ENCODE measurements at places on chromosomes 2 and 18.

DNA sequence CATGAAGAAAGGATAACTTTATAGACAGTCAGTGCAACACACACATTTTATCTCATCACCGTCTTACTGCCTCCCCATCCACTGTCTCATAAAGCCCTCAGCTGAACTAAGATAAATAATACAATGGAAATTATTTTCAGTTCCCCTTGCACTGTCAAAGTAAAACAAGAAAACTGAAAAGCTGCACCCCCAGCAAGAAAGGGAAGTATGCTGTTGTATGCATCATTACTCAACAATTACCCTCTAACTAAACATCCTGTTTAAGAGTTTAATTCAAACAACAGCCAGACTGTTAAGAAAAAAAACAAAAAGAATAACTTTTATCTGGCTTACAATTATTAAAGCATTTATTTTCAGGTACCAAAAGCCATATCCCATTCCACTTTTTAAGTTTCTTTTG, 25.0 kb downstream of the MPPE1 start:
- H3K36me3 ChIP-seq = peaks cover 7% of the 10 kb centered on the region
- H3K4me3 ChIP-seq = no peak overlapping the region
- DNase-seq = no peak
- no peaks in the 10 kb centered on the region for H3K27me3 ChIP-seq
- no peak overlapping the region for H3K27ac ChIP-seq

- H3K4me1 ChIP-seq = peaks cover 23% of the 10 kb centered on the region
- no peaks in the 10 kb centered on the region for H3K36me3 ChIP-seq
- DNase-seq = no peak
- no peaks in the 10 kb centered on the region for H3K27me3 ChIP-seq
- peak overlapping the region; percentile 97 for H3K27ac ChIP-seq
- H3K4me3 ChIP-seq = peak overlapping the region; percentile 73
These were observed 1.9 kb upstream of the NAB1 start for GRCh38 chr2:190646780-190647522.

- H3K4me3 ChIP-seq = no peak overlapping the region
- no peak overlapping the region for H3K27ac ChIP-seq
- no peaks in the 10 kb centered on the region for H3K4me1 ChIP-seq
- DNase-seq = no peak
- H3K36me3 ChIP-seq = no peaks in the 10 kb centered on the region
- H3K27me3 ChIP-seq = no peaks in the 10 kb centered on the region
These were observed 65.2 kb upstream of the MGAT4A start for GRCh38 chr2:98795891-98796676.

GRCh38 chr2:9889812-9890261, 46.6 kb downstream of the TAF1B start:
- no peak for DNase-seq
- no peak overlapping the region for H3K4me3 ChIP-seq
- no peaks in the 10 kb centered on the region for H3K36me3 ChIP-seq
- H3K4me1 ChIP-seq = peaks cover 8% of the 10 kb centered on the region
- peak overlapping the region; percentile 93 for H3K27ac ChIP-seq

- no peak overlapping the region for H3K27ac ChIP-seq
- H3K4me1 ChIP-seq = no peaks in the 10 kb centered on the region
- DNase-seq = no peak
- H3K36me3 ChIP-seq = no peaks in the 10 kb centered on the region
- no peak overlapping the region for H3K4me3 ChIP-seq
These were observed 79.6 kb upstream of the NYAP2 start for GRCh38 chr2:225319872-225320271.

DNA sequence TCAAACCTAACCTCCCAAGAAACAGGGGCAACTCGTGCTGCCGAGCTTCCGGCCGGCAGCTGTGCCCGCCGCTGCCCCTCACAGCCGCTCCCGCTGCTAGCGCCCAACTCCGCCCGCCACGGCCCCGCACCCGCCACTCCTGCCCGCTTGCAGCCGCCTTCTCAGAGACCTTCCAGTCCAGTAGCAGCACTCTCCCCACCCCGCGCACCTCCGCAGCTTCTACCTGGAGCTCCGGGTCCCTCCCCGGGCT, 722 bp upstream of the C2orf15 start:
- H3K27me3 ChIP-seq = no peaks in the 10 kb centered on the region
- peak overlapping the region; percentile 97 for H3K27ac ChIP-seq
- no peak for DNase-seq
- H3K4me3 ChIP-seq = peak overlapping the region; percentile 93

- no peak overlapping the region for H3K4me3 ChIP-seq
- no peak overlapping the region for H3K27ac ChIP-seq
- H3K27me3 ChIP-seq = no peaks in the 10 kb centered on the region
- H3K4me1 ChIP-seq = no peaks in the 10 kb centered on the region
These were observed 81.1 kb downstream of the RTP5 start for GRCh38 chr2:241950413-241951315.

DNA sequence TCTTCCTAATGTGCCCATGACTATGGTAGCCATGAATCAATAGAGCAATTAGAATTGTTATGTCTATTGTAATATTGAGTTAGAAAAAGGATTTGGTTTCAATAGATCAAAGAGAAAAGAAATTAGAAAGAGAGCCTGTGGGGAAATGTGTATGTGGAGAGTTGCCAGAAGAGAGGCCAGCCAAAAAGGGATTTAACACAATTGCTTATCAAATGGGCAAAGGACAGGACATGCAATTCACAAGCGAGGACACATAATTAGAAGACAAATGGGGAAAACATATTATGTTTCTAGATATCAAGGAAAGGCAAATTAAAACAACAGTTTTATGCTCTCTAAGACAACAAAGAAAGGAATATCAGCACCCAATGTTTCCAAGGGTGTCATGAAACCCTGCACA, 403.2 kb upstream of the KLHL29 start:
- no peak overlapping the region for H3K4me3 ChIP-seq
- no peak for DNase-seq
- H3K4me1 ChIP-seq = no peaks in the 10 kb centered on the region
- no peak overlapping the region for H3K27ac ChIP-seq

DNA sequence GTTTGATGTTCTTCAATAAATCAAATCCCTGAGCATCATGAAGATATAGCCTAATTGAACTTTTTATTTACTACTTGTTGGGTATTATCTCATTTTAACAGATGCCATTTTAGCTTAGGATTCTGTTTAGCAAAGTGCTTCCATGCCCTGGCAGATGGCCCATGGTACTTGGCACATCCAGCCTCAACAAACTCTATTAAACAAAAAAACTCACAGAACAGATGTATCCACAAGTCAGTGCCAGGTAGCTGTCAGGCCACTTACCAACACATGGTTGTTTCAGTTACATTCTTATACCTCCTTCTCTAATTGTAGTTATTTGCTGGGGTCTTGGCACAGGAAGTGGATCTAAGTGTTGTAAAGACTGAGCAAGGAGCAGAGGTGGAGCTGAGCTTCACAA, 29.6 kb downstream of the GAD1 start:
- no peak overlapping the region for H3K27ac ChIP-seq
- H3K27me3 ChIP-seq = no peaks in the 10 kb centered on the region
- H3K4me1 ChIP-seq = no peaks in the 10 kb centered on the region
- no peak overlapping the region for H3K4me3 ChIP-seq
- DNase-seq = no peak

DNA sequence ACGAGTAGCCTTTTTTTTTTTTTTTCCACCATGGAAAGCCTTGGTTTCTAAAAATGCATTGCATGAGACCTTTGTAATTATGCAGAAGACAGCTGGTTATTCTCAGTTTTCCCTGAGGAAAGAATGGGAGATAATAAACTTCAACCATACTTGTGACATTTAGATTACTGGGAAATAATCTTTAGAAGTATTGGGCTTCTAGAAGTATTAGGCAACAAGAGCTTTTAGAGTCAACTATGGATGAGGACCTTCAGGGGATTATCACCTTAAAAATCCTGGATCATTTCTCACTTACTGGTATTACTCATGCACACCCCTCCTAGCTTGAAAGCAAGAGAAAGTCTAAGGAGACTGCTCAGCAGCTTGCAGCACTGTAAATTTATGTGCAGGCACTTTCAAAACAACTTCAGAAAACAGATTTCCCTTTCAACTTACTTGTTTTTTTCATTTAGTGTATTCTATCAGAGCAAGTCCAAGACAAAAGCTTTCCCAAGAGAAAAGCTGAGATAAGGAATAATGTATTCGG, 175.9 kb downstream of the NRXN1 start:
- no peak overlapping the region for H3K27ac ChIP-seq
- no peaks in the 10 kb centered on the region for H3K27me3 ChIP-seq
- no peaks in the 10 kb centered on the region for H3K4me1 ChIP-seq
- no peaks in the 10 kb centered on the region for H3K36me3 ChIP-seq
- H3K4me3 ChIP-seq = no peak overlapping the region

DNA sequence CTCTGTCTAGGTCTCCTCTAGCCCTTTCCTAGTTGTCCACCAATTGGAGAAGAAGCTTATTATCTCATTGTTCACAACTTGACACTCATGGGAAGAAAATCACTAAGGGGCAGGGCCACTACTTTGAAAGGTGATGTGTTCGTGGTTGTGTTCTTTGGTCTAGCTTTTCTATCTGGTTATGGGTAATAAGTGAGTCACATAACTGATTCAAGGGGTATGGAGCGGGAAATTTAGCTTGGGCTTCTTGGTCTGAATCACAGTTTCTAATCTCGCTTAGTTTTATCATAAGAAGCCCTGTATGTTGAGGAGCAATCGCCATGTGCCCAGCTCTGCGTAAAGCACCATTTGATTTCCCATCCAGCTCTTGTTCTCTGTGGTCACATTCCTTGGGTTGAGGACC, 18.7 kb upstream of the DYTN start:
- H3K4me3 ChIP-seq = no peak overlapping the region
- DNase-seq = no peak
- H3K4me1 ChIP-seq = no peaks in the 10 kb centered on the region
- H3K36me3 ChIP-seq = no peaks in the 10 kb centered on the region

- no peaks in the 10 kb centered on the region for H3K27me3 ChIP-seq
- no peaks in the 10 kb centered on the region for H3K36me3 ChIP-seq
- no peak overlapping the region for H3K27ac ChIP-seq
- no peak for DNase-seq
These were observed 126.5 kb downstream of the GALR1 start for GRCh38 chr18:77376043-77376732.

- peak within 1 kb of the TSS; percentile 36 for H3K4me3 ChIP-seq
- no peaks in the 10 kb centered on the region for H3K36me3 ChIP-seq
- H3K27ac ChIP-seq = no peak within 1 kb of the TSS
- H3K4me1 ChIP-seq = peaks cover 30% of the 10 kb centered on the region
- peak; percentile 11 for DNase-seq
- peaks cover 40% of the 10 kb centered on the region for H3K27me3 ChIP-seq
These were observed at the start of gene ONECUT2 for GRCh38 chr18:57434536-57435494. Gene ONECUT2, plus strand, starts transcription at chr18:57435374. Its CDS starts 343 bp downstream, at chr18:57435717.

DNA sequence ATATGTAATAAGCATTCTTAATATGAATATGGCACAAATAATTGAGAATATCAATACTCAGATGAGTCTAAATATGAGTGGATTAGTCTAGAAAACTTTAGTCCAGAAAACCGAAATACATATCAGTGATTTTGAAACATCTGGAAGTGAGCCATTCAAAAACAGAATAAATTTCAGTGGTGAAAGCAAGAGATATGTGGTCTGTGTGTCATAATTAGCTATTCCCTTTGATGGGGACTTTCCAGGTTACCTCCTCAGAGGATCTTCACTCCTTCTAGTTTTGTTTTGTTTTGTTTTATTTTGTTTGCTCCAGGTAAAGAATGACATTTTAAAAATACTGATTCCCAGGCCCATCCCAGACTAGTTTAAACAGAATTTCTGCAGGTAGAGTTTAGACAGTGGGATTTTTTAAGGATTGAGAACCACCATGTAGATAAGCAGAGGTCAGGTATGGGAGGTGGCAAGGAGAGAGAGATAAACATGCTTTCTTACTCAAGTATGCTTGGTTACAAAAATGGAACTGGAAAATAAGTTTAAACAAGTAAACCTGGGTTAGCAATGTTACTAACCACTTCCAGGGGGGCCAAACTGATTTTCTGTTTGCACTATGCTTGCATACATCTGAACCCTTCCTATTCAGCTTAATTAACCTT, 70.7 kb downstream of the NABP1 start:
- no peak overlapping the region for H3K4me3 ChIP-seq
- no peaks in the 10 kb centered on the region for H3K36me3 ChIP-seq
- H3K4me1 ChIP-seq = peaks cover 4% of the 10 kb centered on the region

GRCh38 chr2:159769147-159769546, 28.9 kb downstream of the CD302 start:
- DNase-seq = no peak
- peaks cover 8% of the 10 kb centered on the region for H3K4me1 ChIP-seq
- no peaks in the 10 kb centered on the region for H3K36me3 ChIP-seq

- no peak for DNase-seq
- no peaks in the 10 kb centered on the region for H3K27me3 ChIP-seq
- H3K27ac ChIP-seq = no peak overlapping the region
- no peak overlapping the region for H3K4me3 ChIP-seq
- no peaks in the 10 kb centered on the region for H3K36me3 ChIP-seq
These were observed 19.7 kb upstream of the AFF3 start for GRCh38 chr2:100161945-100162620.

- no peak for DNase-seq
- H3K27ac ChIP-seq = no peak overlapping the region
- H3K27me3 ChIP-seq = no peaks in the 10 kb centered on the region
- H3K4me1 ChIP-seq = no peaks in the 10 kb centered on the region
- H3K4me3 ChIP-seq = no peak overlapping the region
- H3K36me3 ChIP-seq = no peaks in the 10 kb centered on the region
These were observed 258.8 kb downstream of the ZNF407 start for GRCh38 chr18:74856434-74856833.

GRCh38 chr18:32391126-32391525, 79.6 kb downstream of the GAREM1 start:
- no peak for DNase-seq
- no peak overlapping the region for H3K27ac ChIP-seq
- no peaks in the 10 kb centered on the region for H3K27me3 ChIP-seq

DNA sequence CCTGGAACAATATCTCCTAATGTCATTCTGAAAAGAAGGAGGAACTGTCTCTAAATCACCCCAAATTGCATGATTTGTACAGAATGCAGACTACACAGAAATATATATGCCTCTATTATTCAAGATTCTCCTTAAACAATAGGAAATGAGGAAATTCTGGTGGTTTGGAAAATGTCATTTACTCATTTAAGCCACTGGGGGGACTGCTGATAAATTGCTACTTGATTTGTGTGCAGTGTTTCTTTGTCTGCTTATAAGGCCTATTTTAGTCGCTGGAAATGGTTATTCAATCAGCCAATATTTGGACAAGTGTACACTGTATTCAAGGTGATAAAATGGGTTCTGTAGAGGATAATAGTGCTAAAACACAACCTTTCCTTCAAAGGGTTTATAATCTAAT, 801.9 kb upstream of the CELF4 start:
- H3K36me3 ChIP-seq = no peaks in the 10 kb centered on the region
- no peak overlapping the region for H3K27ac ChIP-seq

Measured in esophagus squamous epithelium (tissue), 5 donors.